ENCODE measurements at places on chromosomes 1 and 21.

GRCh38 chr1:62110198-62110817 is 84.3 kb upstream of the L1TD1 start:
- no peak for DNase-seq

- no peak for DNase-seq
Observed at GRCh38 chr1:205249651-205250050, 21.9 kb downstream of the TMCC2 start.

DNA sequence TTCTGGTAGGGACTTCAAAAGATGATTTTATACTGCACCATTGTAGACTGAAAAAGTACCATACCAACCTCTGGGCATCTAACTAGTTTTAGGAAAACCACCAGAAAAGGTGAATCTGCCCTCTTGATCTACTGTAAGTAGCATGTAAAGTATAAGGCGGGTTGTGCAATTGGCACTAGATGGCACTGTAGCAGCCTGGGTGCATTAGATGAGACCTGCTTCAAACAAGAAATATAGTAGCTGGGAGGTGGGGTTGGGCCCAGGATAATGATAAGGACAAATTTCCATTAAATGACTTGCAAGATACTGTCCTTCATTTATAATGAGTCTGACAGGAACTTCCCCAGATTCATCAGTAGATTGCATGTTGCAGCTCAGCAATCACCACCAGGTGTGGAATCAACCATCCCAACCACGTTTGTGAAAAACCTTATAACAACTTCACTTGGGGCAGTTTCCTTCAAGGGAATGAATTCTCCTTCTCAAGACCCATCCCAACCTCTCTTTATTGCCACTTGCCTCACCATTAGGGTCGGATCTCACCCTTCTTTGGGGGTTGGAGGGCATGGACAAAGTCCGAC is 37.3 kb upstream of the IL10 start:
- no peak for DNase-seq

DNA sequence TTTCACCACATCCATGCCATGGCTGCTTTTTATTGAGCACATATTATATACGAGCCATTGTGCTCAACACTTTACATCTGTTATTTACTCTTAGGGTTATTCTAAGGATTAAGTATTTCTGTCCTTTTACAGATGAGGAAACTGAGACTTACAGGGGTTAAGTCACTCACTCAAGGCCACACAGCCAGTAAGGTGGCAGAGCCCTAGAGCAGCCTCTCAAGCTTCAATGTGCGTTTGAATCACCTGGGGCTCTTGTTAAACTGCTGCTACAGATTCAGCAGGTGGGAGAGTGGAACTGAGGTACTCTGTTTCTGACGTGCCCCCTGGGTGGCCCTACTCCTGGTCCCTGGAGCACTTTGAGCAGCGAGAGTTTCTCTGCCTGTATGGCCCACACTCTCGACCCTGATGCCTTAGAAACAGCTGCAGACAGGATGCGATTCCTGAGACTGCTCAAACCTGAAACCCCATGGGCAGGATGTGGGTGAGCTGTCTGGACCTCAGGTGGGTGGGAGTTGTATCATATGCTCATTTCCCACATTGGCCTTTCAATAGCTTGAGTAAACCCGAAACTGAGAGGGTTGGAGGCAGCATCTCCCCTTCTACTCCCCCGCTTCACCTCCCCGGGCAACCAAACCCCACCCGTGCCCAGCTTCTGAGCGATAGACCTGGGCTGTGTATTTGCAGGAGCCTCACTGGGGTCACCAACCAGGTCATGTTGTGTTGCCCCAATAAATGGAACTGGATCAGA is 59.3 kb downstream of the MAN1C1 start:
- no peak for DNase-seq

DNA sequence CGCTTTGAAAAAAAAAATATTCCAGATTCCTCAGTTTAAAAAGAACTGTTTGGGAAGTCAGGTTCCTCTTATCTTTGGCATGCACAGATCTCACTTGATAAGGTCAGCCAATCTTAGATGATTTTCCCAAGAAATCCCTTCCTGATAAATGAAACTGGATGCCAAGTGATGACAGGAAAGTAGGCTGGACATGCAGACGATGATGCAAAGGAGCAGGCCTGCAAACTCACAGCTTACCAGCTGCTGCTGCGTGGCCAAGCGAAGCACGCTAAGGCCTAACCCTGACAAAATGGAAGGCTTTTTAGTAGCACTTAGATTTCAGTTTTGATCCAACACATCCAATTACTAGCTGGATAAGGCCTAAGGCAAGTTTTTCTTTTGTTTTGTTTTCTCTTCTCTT is 10.1 kb downstream of the TADA1 start:
- DNase-seq, result peak; percentile 41

Data from SK-N-SH (cell line).